ENCODE measurements at places on chromosomes 16 and 17.

DNA sequence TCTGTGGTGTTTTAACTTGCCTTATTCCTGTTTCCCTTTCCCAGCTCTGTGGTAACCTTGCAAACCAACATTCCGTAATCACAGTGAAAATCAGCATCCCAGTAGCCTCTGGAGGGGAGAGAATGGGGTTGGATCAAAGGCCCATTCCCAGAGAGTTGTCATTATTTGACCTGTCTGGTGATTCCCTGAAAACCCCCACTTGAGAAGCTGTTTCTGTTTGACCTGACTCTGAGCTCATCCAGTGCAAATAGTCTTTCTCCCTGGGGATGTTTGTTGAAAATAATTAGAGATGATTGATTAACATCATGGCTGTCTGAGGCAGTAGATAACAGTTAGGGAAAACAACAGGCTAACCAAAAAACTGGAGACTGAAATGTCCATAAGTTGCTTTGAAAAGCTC lies 3.0 kb downstream of the CACNG1 start:
- no peak for DNase-seq

DNA sequence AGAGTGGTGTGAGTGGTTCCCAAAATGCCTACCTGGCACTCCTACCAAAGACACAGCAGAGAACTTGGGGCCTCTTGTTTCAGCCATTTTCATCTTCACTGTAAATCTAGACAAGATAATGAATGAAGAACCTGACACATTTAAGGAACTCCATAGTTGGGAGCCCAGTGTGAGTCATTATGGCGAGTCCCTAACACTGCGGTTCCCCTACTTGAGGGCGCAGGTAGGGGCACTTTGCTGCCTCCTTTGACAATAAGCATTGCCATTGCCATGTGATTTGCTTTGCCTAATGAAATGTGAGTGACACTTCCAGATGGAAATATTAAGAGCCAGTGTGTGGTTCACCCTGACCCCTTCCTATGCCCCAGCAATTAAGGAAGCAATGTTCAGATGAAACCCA lies 517.6 kb downstream of the MAF start:
- no peak for DNase-seq

GRCh38 chr16:85615014-85615851 lies 2.1 kb downstream of the GSE1 start:
- peak; percentile 43 for DNase-seq

GRCh38 chr17:1096215-1096614 lies 83.6 kb downstream of the ABR start:
- no peak for DNase-seq

DNA sequence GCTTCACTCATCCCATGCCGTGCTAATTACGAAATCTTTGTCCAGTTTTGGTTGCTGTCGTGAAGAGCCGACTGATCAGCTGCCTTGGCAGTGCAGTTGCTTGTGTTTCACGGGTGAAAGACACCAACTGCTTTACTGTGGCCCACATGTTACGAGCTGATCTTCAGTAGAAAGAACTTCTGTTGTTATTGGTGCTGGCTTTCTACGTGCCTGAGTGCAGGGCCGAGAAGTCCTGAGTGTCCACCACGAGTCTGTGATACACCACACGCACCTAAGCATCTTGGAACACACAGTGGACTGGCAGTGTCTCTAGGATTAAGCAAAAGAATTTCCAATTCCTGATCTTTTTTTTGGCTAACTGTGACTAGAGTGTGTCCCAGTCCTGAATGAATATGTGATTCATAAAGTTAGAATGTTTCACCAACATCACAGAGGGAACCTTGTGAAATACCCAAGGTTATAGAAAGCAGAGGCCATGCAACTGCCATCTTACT lies 70.4 kb upstream of the CLEC18A start:
- no peak for DNase-seq

DNA sequence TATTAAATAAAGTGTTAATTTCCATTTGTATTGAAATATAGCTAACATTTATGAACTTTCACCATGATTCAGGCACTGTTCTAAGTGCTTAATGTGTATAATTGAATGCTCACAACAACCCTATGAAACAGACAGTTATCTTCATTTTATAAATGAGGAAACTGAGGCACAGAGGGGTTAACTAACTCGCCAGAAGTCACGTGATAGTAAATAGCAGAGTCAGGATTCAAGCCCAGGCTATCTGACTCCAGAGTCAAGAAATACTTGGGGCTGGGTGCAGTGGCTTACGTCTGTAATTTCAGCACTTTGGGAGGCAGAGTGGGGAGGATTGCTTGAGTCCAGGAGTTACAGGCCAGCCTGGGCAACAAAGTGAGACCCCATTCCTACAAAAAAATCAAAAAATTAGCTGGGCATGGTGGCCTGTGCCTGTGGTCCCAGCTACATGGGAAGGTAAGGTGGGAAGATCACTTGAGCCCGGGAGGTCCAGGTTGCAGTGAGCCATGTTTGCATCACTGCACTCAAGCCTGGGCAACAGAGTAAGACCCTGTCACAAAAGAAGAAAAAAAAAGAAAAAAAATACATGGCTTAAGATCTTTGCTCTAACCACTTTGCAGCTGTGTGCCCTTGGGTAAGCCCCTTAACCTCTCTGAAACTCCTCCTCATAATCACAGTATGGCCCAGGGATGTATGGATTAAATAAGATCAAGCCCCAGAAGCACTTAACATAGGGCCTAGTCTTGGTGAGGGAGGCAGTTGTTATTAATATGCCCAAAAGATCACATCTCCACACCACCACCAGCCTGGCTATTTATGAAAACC lies 29.0 kb downstream of the WSB1 start:
- DNase-seq: no peak

DNA sequence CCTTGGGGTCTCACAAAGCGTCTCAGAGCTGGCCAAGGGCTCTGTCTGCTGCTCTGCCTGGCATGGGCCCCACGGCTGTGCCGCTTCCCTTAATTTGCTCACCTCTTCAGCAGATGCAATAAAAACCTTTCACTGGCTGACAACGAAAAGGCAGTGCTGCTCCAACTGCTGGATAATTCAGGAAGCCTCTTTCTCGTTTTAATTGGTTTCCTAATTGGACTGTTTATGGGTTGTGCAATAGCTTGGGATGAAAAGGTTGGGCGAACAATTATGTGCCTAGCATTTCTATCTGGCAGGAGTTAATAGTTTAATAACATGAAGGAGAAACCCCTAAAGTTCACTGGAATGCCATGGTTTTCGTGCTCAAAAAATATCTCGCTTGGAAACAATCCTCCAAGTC lies 234.1 kb upstream of the IRX5 start:
- DNase-seq: no peak

GRCh38 chr16:72992142-72992601 lies 55.8 kb downstream of the ZFHX3 start:
- DNase-seq: no peak

GRCh38 chr16:51430716-51431369 lies 279.8 kb upstream of the SALL1 start:
- DNase-seq: no peak

DNA sequence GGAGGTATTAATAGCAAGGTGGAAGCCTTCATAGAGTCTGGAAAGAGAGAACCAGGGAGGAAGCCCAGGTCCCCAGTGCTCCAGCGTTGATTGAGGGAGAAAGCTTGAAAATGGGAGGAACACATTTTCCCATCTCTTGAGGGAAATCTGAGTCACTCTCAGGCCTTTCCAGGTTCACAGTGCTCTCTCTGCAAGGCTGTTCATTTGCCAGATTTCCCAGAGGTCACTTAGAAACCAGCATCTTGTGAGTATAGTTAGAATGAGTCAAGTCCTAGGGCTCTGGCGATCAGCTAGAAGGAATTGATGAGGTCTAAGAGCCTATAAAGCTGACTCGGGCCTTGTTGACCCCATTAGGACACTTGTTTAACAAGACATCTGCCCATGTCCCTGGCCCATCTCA lies 17.7 kb upstream of the ZNF594 start:
- DNase-seq: no peak

- DNase-seq: no peak
These were observed 76.6 kb downstream of the KLHDC4 start for GRCh38 chr16:87688876-87689815.

- DNase-seq: no peak
These were observed 44.7 kb downstream of the FOXK2 start for GRCh38 chr17:82564241-82564640.

DNA sequence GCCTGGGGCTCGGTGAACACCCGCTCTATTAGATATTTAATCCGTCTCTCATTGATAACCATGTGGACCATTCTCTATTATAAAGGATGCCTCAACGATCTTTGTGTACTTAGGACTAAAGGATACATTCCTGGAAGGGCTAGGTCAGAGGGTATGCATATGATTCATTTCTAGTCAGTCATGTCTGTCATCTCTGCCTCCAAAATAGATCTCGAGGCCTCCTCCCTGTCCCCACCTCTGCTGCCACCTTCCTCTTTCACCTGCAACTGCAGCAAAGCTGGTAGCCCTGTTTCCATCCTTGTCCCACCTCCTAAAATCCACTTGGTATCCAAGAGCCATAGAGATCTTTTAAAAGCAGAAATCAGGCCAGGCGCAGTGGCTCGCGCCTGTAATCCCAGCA lies 121.5 kb downstream of the KATNIP start:
- DNase-seq: peak; percentile 14

DNA sequence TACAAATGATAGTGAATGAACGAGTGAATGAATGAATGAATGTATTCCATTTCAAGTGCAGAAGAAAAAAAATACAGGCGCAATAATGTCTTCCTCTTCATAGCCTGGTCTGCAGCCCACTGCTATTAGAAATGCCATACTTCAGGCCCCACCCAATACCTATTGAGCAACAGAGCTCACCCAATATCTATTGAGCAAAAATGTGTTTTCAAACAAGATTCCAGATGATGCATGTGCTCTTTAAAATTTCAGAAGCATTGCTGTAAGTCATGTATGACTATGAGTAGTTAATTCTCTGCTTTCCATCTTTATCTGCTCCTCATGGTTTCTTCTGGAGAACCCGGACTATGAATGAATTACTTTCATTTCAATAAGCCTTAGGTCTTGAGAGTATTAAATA lies 308.2 kb downstream of the XYLT1 start:
- no peak for DNase-seq

DNA sequence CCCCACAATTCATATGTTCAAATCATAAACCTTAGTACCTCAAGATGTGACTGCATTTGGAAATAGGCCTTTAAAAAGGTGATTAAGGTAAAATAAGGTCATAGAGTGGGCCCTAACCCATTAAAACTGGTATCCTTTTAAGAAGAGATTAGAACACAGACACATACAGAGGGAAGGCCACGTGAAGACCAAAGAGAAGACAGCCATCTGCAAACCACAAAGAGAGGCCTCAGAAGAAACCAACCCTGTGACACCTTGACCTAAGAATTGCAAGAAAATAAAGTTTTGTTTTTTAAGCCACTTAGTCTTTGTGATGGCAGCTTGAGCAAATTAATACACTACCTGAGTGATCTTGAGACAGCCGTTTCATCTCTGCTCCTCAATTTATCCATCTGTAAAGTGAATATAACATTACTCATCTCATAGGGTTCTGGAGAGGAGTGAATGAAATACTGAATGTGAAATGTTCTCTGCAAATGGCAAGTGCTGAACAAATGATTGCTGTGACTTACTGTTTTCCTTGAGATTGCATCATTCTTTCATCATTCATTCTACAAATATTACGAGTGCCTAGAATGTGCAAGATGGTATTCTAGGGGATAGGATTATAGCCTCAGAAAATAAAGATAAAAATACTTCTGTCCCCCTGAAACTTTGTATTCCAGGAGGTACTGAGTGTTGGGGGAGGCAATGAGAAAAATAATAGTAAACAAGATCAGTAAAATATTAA lies 222.0 kb upstream of the CDH13 start:
- no peak for DNase-seq

- no peak for DNase-seq
These were observed 6.2 kb downstream of the CYBC1 start for GRCh38 chr17:82444284-82444893.

Data from A549 (cell line).